ENCODE measurements at places on chromosomes 5 and 9.

DNA sequence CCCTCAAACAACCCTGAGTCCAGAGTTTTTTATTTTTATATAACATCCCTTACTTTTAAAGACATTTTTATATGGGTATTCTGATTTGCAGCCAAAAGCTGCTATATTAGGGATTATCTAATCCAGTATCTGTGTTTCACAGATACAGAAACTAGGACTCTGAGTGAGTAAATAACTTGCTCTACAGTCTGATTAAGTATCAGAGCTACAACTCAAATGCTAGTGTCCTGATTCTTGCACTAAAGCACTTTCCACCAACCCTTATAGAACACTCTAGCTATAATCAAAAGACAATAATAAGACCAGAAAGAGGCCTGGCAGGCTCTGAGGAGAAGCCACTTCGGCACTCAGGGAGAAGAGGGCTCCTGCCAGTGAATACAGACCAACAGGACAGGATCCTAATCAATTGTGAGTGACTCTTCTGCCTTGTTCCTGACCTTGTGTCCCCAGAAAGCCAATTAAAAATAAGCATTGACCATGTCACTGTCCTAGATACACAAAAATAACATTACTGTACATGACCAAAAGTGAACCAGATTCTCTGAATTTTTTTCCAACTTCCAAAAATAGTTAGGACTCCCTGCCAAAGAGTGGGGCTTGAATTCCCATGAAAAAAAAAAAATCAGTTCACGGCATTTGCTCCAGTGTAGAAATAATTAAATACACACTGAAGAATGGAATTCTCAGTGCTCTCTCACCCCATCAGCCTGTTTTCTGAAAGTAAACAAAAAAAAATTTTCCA lies 63.6 kb upstream of the MAP3K1 start:
- DNase-seq, result no peak

GRCh38 chr5:88678770-88679381 lies 204.1 kb downstream of the MEF2C start:
- no peak for DNase-seq

DNA sequence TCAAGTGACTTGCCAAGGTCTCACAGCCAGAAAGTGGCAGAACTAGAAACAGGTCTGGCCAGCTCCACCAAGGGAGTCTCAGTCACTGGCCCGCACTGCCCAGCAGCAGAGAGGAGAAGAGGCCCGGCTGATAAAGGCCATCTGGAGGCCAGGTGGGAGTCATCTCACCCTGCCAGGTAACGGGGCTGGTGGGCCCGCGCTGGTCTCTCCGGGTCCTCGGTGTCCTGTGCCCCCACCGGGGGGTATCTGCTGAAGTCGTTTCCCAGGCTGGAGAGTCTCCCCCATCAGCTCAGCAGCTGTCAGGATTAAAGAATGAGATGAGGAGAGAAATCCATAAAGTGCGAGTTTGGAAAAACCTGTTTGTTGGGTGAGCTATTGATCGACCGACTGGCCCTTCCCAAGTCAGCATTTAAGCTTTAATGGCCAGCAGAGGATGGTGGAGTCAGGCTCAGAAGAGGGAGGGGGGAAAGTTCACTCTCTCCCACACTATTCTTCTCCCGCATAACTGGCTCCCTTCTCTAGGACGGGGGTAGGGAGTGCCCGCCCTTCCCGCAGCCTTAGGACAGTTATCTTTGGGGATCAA lies 30.3 kb downstream of the LMX1B start:
- no peak for DNase-seq

DNA sequence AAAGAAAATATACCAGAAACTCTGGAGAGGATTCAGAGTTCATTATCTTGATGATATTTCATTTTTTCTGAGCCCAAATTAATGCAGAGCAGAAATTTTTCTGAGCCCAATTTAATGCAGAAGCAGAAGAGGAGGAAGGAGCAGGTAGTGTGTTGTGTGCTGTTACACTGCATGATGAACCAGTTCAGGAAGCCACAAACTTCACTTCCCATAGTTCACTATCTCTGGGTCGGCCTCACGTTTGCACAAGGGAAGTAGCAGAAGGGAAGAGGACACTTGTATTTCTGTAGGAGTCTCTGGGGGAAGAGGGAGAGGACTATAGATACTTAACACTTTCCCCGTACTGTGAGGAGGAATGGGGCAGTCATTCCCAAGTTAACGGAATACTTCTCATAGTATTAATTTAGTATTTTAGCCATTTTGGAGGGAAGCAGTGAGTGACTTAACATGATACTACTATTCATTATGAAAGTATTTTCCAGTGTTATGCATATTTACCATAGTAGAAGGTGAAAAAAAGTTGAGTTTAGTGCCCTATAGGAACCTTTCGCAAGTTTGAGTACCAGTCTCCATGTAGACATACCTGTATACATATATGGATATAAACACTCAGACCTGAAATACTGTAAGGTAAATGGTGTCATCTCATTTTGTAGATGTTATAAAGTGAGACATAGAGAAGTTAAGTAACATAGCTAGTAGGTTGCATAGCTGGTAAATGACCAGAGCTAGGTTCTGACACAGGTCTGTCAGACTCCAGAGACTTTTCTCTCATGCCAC lies 30.0 kb downstream of the XPA start:
- DNase-seq, result no peak

- DNase-seq, result no peak
Measured at GRCh38 chr9:24071716-24072115, 245.7 kb upstream of the ELAVL2 start.

GRCh38 chr5:173535166-173535975 lies 81.1 kb downstream of the BOD1 start:
- no peak for DNase-seq

DNA sequence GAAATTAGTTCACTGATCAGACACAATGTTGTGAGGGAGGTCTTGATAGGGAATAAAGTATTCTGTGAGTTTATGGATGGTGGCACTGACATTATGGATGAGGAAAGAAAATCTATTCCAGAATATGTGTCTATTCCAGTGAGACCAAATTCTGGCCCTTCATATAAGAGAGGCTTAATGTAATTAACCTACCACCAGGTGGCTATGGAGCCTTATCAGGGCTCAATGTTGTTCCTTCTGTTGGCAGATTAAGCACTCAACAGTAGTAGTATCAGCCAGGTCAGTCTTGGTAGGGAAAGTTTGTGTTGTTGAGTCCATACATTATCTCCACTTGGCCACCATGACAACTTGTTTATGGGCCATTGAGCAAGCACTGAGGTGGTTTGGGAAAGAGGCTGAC lies 41.7 kb upstream of the BARX1 start:
- DNase-seq, result no peak

DNA sequence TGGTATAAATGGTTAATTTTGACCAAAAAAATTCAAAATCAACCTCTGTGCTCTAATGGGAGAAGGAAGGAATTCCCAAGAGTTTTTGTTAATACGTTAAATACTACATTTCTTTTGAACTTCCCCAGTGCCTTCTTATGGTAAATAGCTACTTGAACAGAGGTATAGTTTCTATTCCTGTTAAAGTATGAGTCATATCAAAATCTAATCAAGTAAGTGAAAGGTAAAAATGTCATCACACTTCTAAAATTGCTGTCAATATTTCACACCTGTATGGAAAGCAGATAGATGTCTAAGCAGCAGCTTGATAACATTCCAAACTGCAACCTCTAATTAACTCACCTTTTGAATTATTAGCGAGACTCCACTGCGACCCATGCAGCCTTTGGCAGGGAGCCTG lies 214.1 kb upstream of the MEF2C start:
- no peak for DNase-seq

DNA sequence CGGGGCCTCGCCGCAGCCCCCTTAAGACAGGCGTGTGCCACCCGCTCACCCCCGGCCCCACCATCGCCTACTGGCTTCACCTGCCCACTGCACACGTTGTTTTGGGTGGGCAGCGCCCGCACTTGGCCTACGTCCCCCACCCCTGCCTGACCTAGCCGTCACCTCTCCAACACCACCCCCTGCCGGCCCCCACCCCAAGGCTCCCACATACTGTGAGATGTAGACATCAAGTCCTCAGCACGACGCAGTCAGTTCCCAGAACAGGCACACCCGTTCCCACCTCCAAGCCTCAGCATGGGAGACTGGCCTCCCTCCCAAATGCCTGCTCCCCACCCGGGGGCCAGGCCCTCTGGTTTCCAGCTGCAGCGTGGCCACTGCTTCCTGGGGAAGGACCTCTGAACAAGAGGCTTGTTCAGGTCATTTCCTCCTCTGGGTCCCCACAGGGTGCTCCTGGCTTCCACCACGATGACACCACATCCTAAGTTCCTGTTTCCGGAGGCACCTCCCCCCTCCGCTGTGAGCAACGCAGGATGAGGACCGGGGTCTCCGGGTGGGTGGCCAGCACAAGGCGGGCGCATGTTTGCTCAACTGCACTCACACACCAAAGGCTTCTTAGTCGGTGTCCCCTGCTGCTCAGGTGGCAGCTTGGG lies 11.3 kb downstream of the DBN1 start:
- DNase-seq, result no peak

DNA sequence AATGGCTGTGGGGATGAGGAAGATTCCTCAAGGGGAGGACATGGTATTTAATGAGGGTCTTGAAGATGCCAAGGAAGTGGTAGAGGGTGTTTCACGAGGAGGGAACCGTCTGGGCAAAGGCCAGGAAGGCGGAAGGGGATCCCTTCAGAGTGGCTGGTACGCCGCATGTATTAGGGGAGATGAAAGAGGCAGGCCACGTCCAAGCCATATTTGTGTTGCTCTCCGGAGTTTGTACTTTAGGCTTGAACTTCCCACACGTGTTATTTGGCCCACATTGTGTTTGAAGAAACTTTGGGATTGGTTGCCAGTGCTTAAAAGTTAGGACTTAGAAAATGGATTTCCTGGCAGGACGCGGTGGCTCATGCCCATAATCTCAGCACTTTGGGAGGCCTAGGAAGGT lies 1.2 kb downstream of the FXN start:
- no peak for DNase-seq

DNA sequence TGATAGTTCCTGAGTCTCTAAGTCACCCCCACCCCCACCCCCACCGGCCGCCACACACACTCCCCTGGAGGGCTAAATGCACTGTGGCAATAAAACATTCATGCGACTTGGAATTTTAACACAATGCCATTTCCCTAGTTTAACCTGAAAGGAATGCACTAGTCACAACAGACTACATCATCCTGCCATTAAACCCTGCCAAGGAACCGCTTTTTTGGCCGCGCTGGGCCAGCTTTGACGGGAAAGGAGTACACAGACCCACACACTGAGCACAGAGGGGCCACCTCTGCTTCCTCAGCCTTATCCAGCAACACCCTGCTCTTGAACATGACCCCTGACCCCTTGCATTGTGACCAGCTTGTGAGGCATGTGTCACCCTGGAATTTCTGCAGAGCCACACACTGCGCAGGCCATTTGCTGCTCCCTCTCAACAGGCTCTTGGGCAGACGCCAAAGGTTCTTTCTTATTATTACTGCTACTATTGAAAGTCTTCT lies 165.3 kb downstream of the BNC2 start:
- DNase-seq, result no peak

- DNase-seq, result no peak
Measured at GRCh38 chr9:89038382-89039103, 47.3 kb downstream of the S1PR3 start.

DNA sequence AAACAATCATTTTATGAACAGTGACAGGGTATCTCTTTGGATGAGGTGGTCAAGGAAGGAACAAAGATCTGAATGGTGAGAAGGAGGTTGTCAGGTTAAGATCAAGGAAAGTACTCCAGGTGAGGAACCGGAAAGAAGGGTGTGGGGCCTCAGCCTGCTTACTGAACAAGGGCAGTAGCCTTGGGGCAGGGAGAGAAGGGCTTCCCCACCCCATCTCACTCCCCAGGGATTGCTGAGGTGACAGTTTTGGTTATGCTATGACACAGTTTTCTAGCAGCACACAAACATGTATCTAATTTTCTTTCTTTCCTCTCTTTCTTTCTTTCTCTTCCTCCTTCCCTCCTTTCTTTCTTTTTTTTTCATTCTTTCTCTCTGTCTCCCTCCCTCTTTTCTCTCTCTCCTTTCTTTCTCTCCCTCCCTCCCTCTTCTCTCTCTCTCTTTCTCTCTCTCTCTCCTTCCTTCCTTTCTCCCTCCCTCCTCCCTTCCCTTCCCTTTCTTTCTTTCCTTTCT lies 4.1 kb upstream of the HDHD3 start:
- no peak for DNase-seq

- DNase-seq, result no peak
Measured at GRCh38 chr9:85157772-85158171, 488.2 kb downstream of the NTRK2 start.

GRCh38 chr5:172549696-172550095 lies 91.4 kb upstream of the NEURL1B start:
- DNase-seq, result no peak

DNA sequence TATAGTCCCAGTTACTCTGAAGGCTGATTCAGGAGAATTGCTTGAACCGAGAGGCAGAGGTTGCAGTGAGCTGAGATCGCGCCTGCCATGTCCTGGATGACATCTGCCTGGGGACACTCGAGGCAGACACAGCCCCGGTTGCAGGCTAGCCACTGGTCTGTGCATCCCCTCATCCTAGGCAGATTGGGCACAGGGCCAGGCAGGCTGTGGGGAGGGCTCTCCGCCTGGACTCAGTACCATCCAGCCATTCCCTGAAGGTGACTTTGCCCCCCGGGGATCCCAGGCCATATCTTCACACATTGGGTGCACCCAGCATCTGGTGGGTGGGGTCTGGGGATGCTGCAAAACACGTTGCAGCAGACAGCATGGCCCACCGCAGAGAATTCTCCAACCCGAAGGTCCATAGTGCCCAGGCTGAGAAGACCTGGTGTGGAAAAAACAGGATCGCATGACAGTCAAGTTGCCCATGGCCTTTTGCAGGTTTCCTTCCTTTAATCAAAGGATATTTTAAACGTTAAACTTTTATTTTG lies 50.9 kb upstream of the SUSD3 start:
- DNase-seq, result no peak

GRCh38 chr5:52787600-52788504 lies at the start of the genes ITGA1 and PELO:
Gene ITGA1 (plus strand): TSS chr5:52787916. CDS start chr5:52788354, 438 bp downstream.
Gene PELO (plus strand): TSS chr5:52787916. CDS start chr5:52800395, 12,479 bp downstream.
- peak; percentile 70 for DNase-seq

GRCh38 chr5:111667128-111667736 lies 89.8 kb downstream of the NREP start:
- DNase-seq, result no peak

DNA sequence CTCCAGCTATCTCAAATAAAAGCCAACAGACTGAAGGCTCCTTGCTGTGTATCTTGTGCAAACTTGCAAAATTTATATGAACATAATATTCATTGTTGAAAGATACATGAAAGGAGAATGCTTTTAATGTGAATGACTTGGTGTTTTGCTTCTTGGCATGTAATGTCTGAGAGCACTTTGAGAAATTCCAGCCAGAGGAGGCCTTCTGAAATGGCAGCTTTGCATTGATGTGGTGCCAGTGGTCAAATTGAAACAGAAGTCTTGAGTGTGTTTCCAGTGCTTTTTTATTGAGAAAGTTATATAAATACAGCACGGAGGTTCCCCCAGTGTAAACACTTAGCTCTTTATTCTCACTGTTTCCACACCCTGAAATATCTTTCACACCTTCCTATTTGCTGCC lies 182.1 kb downstream of the ADCY2 start:
- DNase-seq, result no peak
